ENCODE measurements at places on chromosomes 1 and 21.

DNA sequence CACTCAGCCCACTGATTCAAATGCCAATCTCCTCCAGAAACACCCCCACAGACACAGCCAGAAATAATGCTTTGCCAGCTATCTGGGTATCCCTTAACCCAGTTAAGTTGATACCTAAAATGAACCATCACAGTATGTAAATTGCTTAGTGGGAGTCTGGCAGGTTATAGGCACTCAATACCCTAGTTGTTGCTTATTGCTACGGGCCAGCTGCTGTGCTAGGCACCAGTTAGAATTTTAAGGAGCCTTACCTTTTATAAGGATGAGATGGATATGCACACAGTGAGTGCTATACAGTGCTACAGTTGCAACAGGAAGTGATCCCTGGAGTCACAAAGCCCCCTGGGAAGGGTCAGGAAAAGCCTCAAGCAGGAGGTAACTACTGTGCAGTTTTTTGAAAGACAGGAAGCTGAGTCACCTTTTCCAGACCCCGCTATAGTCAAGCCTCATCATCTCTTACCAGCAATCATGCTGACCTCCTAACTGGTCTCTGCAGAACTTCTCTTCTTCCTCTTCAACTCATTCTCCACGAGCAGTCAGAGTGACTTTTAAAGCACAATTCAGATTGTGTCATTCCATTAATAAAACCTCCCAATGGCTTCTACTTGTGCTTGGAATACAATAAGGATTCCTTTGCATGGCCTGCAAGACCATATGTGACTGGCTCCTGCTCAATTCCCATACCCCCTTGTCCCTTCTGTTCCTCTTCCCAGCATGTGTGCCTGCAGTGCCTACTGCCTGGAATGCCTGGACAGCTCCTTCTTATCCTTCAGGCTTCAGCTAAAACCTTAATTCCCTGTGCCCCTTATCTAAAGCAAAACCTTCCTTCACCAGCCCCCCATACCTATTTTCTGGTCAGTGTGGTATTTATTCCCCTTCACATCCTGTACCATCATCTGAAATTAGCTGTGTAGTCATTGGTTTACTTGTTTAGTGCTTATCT, 10.4 kb upstream of the TLR5 start:
- no peak for DNase-seq

GRCh38 chr21:10539956-10540355, 18.6 kb downstream of the TPTE start:
- DNase-seq, result no peak

- DNase-seq, result no peak
These were observed 39.9 kb upstream of the BACH1 start for GRCh38 chr21:29258626-29259338.

GRCh38 chr1:37123276-37124115, 89.2 kb upstream of the GRIK3 start:
- DNase-seq, result no peak

DNA sequence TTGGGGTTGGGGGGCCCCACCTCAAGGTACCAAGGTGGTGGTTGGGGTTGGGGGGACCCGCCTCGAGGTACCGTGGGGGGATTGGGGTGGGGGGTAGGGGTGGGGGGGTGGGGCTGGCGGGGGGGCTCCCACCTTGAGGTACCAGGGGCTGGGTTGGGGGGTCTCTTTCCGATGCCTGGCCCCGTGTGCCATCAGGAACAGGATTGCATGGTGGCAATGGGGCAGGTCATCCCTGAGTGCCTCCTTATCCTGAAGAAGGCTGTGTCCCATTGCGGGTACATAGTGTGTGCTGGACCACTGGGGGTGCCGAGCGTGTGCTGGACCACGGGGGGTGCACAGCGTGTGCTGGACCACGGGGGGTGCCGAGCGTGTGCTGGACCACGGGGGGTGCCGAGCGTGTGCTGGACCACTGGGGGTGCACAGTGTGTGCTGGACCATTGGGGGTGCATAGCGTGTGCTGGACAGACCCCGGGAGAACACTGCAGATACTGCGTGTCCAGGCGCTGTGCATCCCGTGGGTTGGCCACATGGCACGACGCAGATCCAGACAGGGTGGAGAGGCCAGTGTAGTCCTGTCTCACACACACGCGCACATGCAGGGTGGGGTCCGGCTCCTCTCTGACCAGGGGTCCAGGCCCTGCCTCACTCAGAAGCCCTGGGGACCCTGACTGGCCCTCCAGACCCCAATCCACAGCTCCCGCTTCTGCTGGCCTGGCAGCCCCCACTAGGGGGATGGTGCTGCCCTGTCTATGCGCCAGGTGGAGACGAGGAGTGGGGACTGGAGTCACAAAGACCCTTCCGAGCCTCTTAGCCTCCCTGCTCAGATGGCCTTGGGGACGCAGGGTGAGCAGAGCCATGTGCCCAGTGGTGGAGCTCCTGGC, 4.2 kb downstream of the SCNN1D start:
- DNase-seq, result no peak

- no peak for DNase-seq
These were observed 84.7 kb downstream of the DISP3 start for GRCh38 chr1:11563560-11564069.

DNA sequence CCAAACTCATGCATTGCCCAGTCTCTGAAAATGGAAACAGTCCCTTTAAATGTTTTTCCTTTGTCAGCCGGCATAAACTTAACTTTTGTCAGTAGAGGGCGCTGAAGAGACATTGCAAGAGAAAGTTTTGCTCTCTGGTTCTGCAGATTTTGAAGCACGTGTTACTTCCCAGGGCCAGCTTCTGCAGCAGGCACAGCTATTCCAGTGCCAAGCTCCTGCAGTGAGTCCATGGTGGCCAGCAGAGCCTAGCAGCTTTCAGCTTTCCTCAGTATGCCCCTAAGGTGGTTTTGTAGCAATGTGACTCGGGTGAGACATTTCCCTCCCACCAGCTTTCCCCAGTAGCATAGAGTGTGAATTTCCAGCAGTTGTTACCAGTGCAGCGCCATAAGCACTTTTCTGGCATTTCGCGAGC, 2.6 kb upstream of the IFI44L start:
- peak; percentile 57 for DNase-seq

- DNase-seq, result no peak
These were observed 10.1 kb downstream of the ICMT start for GRCh38 chr1:6225651-6226050.

DNA sequence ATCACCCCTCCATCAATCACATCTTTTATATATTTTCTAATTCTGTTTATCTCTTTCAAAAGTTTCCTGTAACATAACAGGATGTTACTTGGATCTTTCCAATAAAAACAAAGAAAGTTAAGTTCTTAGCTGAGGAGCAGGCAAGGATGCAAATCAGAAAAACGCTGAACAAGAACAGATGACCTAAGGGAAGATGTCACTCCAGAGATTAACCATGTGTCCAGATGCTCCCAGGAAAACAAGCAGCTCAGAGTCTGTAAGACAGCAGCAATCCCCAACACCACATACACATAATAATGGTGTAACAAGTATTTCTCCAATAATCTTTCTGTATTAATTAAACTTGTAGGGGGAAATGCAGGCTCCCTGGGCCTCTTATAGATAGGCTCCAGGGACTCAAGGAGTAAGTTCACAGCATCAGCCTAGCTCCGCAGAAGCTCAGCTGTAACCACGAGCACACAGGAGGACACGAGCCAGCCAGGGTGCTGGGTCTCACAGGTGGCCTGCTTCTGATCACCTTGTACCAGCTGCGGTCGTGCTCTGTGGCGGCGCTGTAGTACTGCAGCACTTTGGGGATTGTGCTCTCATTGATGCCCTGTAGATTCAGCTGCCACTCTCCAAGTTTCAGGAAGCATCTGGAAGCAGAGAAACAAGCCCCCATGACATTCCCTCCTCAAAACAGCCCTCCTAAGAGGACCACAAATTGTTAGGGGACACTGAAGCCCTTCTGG, 33.1 kb upstream of the EXOSC10 start:
- DNase-seq, result no peak

GRCh38 chr1:19495000-19495656, 9.8 kb upstream of the CAPZB start:
- no peak for DNase-seq

DNA sequence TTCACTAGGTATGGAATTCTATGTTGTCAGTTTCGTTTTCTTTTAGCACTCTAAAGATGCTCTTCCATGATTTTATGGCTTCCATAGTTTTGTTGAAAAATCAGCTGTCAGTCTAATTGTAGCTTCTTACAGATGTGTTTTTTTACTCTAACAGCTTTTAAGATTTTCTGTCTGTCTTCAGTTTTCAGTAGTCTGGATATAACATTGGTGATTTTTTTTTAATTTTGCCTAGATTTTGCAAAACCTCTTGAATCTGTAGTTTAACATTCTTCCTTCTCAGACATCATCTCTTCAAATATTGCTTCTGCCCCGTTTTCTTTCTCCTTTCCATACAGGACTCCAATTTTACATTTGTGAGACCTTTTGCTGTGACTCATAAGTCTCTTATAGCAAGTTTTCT, 17.9 kb upstream of the DYRK1A start:
- DNase-seq, result no peak

DNA sequence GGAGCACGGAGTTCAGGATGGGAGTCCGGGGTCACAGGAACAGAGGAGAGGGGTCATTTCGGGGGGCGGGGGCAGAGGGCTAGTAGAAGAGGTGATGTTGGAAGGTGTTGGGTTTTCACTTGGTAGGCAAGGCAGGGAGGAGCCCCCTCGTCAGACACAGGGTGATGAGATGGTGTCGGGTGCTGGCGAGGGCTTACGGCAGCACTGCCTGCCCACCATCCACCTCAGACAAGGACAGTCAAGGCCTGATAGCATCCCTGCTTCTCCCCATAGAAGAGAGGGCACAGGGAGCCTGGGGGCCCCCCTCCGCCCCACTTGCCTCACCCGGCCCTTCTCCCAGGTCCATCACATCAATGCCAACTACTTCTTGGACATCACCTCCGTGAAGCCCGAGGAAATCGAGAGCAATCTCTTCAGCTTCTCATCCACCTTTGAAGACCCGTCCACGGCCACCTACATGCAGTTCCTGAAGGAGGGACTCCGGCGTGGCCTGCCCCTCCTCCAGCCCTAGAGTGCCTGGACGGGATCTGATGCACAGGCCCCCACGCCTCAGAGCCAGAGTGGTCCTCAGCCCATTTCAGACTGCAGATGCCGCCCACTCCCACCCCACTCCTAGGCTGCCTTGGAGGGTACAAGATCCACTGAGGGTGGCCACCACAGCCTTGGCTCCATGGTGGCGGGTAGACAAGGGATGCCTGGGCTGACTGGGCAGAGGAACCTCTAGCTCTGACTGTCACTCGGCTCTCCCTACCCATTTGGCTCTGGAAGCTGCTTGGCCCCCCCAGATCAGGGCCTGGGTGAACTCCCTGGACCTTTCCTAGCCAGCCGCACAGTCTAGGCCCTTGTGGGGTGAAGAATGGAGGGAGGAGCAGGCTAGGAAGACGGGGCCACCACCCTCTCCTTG, 4.3 kb upstream of the MTFR1L start:
- DNase-seq, result no peak

- DNase-seq, result no peak
These were observed 184.9 kb downstream of the DYRK1A start for GRCh38 chr21:37551331-37551992.

GRCh38 chr1:198686069-198686728, 47.4 kb downstream of the PTPRC start:
- DNase-seq, result no peak

GRCh38 chr21:33369586-33369985, 33.6 kb upstream of the IFNGR2 start:
- DNase-seq, result no peak

DNA sequence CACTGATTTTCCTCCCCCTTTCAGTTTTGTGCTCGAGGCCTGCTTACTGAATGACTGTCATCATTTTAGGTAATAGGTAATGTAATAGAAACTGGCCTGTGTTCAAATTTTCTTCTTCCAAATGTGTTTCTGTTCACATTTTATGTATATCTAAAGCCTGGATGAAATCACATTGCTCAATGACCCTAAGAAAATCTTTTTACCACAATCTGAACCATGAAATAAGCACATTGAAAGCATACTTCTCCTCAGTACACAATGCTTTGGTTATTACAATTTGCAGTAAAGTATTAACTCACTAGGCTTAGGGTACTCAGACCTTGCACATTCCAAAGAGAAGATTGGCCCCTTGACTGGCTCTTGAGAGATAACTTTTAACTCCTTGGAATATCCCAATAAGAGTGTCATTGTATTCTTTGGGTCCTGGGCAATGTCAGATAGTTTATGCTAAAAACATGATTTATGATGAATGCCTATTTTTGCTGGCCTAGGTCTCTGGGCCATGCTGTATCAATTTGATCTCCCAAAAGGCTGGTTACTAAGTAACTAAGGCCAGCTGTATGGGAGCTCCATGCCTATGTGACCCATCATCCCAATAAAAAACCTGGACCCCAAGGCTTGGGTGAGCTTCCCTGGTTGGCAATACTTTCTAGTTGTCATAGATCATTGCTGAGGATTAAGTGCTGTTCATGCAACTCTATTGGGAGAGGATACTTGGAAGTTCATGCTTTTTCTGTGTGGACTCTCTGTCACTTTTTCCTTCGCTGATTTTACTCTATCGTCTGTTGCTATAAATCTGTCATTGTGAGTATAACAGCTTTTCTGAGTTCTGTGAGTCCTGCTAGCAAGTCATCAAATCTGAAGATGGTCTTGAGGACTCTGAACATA, 293.9 kb downstream of the GRIK1 start:
- DNase-seq, result no peak

DNA sequence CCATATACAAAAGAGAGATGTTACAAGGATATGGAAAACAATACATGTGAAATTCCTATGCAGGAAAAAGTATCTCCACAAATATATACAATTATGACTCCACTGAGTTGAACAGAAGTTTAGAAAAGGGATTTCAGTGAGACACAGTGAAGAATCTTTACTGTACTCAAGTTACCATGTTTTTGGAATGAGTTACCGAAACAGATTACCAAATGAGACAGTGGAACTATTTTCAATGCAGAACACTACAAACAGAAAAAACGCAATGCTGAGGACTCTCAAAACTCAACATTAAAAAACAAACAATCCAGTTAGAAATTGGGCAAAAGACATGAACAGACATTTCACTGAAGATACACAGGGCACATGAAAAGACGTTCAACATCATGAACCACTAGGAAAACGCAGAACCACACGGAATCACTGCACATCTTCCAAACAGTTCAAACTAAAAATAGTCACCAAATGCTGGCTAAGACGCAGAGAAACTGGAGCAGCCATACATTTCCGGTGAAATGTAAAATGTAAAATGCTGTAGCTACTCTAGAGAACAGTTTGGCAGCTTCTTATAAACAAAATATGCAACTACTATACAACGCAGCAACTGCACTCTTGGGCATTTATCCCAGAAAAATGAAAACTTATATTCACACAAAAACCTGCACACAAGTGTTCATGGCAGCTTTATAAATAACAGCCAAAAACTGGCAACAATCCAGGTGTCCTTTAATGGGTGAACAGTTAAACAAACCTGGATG, 118.7 kb downstream of the UBR4 start:
- DNase-seq, result no peak

GRCh38 chr1:2087766-2088165, 37.6 kb downstream of the PRKCZ start:
- DNase-seq, result no peak

- DNase-seq, result peak; percentile 61
These were observed 37.1 kb upstream of the CTTNBP2NL start for GRCh38 chr1:112358798-112359408.

- no peak for DNase-seq
These were observed 7.4 kb downstream of the CFAP74 start for GRCh38 chr1:1996207-1996651.

Data from iPS DF 6.9 (cell line).